ENCODE measurements at places on chromosomes 4 and X.

GRCh38 chr4:2786152-2786671 lies 6.7 kb upstream of the SH3BP2 start:
- H3K4me3 ChIP-seq = peak overlapping the region; percentile 50
- no peaks in the 10 kb centered on the region for H3K27me3 ChIP-seq
- H3K27ac ChIP-seq = peak overlapping the region; percentile 93
- peaks cover 1% of the 10 kb centered on the region for H3K36me3 ChIP-seq
- DNase-seq = peak; percentile 62

GRCh38 chr4:8224267-8224974 lies 25.3 kb downstream of the SH3TC1 start:
- DNase-seq = no peak
- no peak overlapping the region for H3K27ac ChIP-seq
- H3K36me3 ChIP-seq = peaks cover 73% of the 10 kb centered on the region

DNA sequence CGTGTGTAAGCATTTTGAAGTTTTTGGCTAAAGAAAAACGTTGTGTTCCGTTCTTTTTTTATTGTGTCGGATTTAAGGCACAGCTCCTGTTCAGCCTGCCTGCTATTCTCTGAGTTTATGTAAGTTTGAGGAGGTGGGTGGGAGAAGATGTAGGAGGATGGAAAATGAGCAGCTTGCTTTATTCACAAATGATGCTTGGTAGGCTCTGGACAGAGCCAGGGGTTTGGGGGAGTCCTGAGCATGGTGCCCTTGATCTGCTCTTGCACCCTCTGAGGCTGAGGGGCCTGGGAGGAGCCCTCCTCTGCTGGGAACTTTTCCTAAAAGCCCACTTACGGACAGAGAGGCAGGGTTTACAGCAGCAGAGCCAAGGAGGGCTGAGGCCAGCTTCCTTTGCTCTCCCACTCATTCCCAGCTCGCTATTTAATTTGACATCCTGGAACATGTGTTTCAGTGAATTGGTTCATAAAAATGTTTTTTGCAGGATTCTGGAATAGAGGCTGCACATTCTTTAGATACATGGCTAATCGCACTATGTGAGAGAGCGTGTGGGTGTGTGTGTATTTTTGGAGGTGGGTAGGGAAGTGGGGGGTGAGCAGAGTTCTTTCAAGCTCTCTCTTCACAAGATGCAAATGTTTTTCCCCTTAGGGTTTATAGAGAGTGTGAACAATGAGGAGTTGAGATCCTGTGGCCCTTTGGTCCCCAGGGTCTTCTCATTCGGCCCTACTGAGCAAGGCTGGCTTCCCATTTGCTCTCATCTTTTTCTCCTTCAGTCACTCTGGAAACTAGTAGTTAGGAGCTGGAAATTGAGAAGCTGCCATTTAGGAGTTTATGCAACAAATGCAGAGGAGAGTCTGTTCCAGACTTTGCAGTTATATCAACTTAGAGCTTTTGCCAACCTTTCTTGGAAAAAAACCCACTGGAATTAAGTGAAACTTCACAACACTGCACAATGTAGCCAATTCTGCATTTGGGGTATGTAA lies 32.1 kb downstream of the TMEM131L start:
- peaks cover 71% of the 10 kb centered on the region for H3K36me3 ChIP-seq
- peak overlapping the region; percentile 73 for H3K4me3 ChIP-seq
- H3K27me3 ChIP-seq = no peaks in the 10 kb centered on the region
- H3K27ac ChIP-seq = peak overlapping the region; percentile 80
- peaks cover 94% of the 10 kb centered on the region for H3K4me1 ChIP-seq

GRCh38 chrX:9681422-9681821 lies 84.2 kb downstream of the GPR143 start:
- DNase-seq = no peak
- no peak overlapping the region for H3K4me3 ChIP-seq
- H3K36me3 ChIP-seq = peaks cover 36% of the 10 kb centered on the region
- H3K4me1 ChIP-seq = peaks cover 31% of the 10 kb centered on the region

DNA sequence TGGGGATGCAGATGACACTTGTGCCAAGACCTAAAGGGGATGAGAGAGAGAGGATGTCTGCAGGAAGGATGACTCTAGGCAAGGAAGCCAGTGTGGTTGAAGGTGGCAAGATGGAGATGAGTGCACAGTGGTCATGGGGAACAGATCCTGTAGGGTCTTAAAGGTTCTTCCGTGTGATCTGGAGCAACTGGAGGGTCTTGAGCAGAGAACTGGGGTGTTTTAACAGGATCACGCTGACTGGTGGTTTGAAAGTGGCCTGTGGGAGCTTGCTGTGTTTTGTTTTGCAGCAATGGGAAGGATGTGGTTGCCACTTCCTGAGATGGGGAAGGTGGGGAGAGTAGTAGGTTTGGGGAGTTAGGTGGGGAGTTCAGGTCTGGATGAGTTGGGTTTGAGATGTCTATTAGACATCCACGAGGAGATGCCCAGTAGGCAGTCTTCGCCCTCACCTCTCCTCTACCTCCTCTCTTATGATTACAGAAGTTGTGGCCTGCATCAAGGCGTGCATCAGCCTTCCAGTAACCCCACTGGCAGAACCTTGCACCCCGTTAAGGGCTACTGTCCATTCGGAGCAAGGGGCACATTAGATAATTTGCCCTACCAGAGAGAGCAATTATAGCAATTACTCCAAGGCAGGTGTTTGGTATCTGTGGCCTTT lies 1.4 kb upstream of the STBD1 start:
- peaks cover 19% of the 10 kb centered on the region for H3K4me1 ChIP-seq
- no peaks in the 10 kb centered on the region for H3K36me3 ChIP-seq
- H3K27me3 ChIP-seq = peaks cover 33% of the 10 kb centered on the region
- DNase-seq = no peak
- no peak overlapping the region for H3K27ac ChIP-seq

DNA sequence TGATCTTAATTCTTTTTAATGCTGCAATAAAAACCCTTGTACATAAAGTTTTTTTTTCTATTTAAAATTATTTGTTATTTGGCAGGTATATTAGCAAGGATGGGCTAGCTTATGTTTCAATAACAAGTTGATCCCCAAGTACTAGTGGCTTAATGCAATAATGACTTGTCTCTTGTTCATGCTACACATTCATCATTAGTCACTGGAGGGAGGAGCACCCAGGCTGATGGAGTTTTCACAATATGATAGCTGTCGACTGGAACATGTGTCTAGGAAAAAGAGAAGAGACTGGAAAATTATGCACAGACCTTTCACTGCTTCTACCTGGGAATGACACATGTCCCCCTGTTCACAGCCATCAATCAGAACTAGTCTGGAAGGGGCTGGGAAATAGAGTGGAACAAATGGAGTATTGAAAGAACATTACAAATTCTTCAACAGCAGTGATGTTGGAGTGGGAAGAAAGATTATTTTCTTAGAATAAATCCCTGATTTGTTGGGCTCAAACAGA lies 387.9 kb upstream of the RPS6KA3 start:
- H3K36me3 ChIP-seq = no peaks in the 10 kb centered on the region
- no peak overlapping the region for H3K27ac ChIP-seq
- H3K27me3 ChIP-seq = no peaks in the 10 kb centered on the region
- no peak for DNase-seq

DNA sequence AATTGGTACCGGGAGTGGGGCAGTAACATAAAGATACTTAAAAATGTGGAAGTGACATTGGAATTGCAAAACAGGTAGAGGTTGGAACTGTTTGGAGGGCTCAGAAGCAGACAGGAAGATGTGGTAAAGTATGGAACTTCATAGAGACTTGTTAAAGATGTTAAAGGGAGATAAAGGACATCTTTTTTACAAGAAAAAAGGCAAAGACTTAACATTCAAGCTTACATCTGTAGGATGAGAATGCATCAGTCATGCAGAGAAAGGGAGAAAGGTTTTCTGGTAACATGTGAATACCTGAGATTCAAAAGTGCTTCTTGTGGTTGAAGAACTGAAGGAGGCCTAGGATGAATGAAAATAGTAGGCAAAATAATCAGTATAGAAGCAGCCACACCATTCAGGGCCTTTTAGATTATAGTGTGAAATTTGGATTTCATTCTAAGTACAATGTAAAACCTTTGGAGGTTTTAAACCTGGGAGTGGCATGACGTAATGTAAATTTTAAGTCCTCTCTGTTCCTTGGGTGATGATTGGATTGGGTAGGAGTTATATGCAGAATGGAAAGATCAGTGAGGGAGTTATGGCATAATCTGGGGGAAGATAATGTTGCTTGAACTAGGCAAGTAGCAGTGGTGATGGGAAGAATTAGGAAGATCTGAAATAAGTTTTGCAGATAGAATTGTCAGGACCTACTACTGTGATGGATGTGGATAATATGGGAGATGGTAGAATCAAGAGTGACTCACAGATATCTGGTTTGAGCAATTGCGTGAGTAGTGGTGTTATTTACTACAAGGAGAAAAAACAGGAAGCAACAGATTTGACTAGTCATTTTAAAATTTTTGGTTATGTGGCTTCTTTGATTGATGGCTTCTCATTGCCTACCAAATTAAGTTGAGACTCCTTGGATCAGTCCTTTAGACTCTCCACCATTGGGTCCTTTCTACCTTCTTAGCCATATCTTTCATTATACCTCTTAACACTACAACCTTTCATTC lies 138.7 kb downstream of the VSIG4 start:
- no peaks in the 10 kb centered on the region for H3K4me1 ChIP-seq
- no peak overlapping the region for H3K27ac ChIP-seq
- no peak for DNase-seq
- no peak overlapping the region for H3K4me3 ChIP-seq
